ENCODE measurements at places on chromosomes 7 and 10.

GRCh38 chr7:48139459-48139858, 31.8 kb upstream of the ABCA13 start:
- no peak for DNase-seq

GRCh38 chr10:132676193-132676891, 109.6 kb downstream of the NKX6-2 start:
- DNase-seq: no peak

DNA sequence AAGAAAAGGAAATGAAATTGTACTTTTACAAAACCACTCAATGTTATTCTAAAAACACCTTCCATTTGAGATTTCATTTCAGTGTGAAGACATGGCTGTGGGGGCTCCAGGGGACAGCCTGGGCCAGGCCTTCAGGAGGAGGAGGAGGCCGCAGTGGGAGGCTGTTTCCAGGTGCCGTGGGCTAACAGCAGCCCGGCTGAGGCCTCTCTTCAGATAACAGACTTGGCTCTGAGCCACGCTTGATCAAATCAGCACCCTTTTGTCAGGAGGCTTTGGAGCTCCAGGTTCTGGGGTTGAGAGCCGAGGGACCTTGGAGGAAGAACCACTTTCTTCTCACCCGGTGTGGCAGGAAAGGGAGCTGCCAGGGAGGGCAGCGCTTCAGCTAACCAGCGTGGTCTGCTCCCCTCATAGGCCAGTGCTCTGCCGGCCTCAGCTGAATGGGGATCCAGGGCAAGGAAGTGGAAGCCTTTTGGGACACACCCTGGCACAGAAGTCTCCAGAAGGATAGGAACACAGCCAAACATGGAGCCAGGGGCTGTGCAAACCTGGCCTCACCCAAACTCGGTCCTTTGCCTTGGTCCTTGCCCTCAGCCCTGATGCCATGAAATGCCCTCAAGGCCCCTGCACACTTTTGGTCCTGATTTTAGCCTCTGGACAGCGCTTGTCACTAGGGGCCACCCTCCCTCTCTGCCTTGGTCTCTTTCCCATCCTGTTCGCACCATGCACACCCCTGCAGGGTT, 23.5 kb upstream of the CHST15 start:
- no peak for DNase-seq

GRCh38 chr10:69232252-69232651, 12.1 kb downstream of the HKDC1 start:
- DNase-seq: no peak

- no peak for DNase-seq
These were observed 125.6 kb downstream of the MYOF start for GRCh38 chr10:93356516-93356915.
